ENCODE measurements at places on chromosomes 4 and X. TPM values are rescaled to one million over a fixed set of nuclear protein-coding genes. Genes with fewer than 3 reads are reported as not detected.

ARL9 gene
- total RNA-seq: 0.66 TPM

BOD1L1 gene
- total RNA-seq: 34.3 TPM

TMEM35A gene
- 39.2 TPM for total RNA-seq

- no peaks in the 10 kb centered on the region for H3K36me3 ChIP-seq
- DNase-seq: no peak
- H3K4me1 ChIP-seq: no peaks in the 10 kb centered on the region
- no peak overlapping the region for H3K4me3 ChIP-seq
- H3K27me3 ChIP-seq: no peaks in the 10 kb centered on the region
- H3K27ac ChIP-seq: no peak overlapping the region
These were observed 292.3 kb downstream of the SMARCA1 start for GRCh38 chrX:129230850-129231512.

DNA sequence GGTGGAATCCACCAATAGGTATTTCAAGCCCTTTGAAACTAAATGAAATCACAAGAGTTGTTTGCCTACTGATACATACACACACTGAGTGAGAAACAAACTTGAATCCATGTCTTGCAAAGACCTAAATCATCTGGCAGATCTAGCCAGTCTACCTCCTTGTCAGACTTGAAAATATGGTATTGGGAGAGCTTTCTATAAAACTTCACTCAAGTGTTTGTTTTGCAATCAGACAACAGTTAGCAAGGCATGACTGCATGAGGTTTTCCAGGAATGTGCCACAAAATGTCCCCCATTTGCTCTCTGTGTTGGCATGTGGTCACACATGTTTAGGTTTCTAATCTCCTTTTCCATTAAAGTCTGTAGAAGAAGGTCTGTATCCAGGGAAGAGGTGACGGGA lies 52.4 kb downstream of the MAP3K15 start:
- no peaks in the 10 kb centered on the region for H3K27me3 ChIP-seq
- no peak overlapping the region for H3K27ac ChIP-seq
- H3K4me3 ChIP-seq: no peak overlapping the region
- no peaks in the 10 kb centered on the region for H3K36me3 ChIP-seq
- DNase-seq: no peak

- no peak overlapping the region for H3K27ac ChIP-seq
- no peaks in the 10 kb centered on the region for H3K4me1 ChIP-seq
- H3K27me3 ChIP-seq: no peaks in the 10 kb centered on the region
These were observed 965.4 kb upstream of the GRIA3 start for GRCh38 chrX:122218666-122219065.

DNA sequence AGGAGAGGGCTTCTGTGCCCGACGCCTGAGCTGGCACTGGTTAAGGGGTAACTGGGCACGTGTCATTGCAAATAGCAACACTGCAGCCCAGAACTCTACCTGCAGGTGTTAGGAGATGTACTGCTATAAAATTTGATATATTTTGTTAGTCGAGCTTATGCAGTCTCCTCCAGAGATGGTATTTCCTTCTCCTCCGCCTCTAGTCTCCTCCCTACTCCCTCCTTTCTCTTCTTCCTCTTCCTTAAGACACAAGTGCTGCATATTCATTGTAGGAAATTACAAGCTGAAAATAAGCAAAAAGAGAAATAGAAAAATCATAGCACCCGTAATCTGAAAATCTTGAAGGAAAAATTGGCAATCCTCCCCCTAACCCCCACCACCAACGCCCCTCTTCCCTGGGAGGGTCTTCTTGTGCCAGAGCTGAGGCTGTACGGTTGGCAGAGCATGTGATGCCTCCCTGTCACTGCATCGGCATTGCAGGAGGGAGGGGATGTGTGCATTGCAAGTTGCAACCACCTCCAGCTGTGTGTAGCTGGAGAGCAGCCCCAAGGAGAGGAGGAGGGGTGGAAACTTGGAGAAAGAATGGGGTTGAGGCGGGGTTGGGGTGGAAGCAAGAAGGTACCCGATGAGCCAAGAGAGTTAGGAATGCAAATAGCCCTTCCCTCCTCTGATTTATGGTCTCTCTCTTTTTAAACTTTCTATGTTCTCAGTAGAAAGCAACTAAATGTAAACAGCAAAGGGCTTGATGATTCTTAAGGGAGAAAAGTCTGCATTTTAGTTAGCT lies 48.3 kb upstream of the MND1 start:
- peaks cover 6% of the 10 kb centered on the region for H3K36me3 ChIP-seq
- peak overlapping the region; percentile 20 for H3K4me3 ChIP-seq
- peak; percentile 74 for DNase-seq
- H3K4me1 ChIP-seq: peaks cover 42% of the 10 kb centered on the region
- H3K27me3 ChIP-seq: no peaks in the 10 kb centered on the region
- peak overlapping the region; percentile 40 for H3K27ac ChIP-seq

STATH gene
- not detected for total RNA-seq

GRCh38 chr4:25441519-25442117 lies 64.6 kb downstream of the ANAPC4 start:
- H3K27me3 ChIP-seq: no peaks in the 10 kb centered on the region
- no peak overlapping the region for H3K4me3 ChIP-seq
- H3K4me1 ChIP-seq: no peaks in the 10 kb centered on the region

WWC2 gene
- total RNA-seq: 38.8 TPM

CFAP99 gene
- not detected for total RNA-seq

GRCh38 chrX:134571796-134572195 lies 86.5 kb downstream of the PLAC1 start:
- no peaks in the 10 kb centered on the region for H3K36me3 ChIP-seq
- no peak overlapping the region for H3K27ac ChIP-seq
- H3K4me1 ChIP-seq: no peaks in the 10 kb centered on the region
- no peaks in the 10 kb centered on the region for H3K27me3 ChIP-seq
- no peak overlapping the region for H3K4me3 ChIP-seq
- DNase-seq: no peak

PLAC8 gene
- total RNA-seq: 4.2 TPM

DNA sequence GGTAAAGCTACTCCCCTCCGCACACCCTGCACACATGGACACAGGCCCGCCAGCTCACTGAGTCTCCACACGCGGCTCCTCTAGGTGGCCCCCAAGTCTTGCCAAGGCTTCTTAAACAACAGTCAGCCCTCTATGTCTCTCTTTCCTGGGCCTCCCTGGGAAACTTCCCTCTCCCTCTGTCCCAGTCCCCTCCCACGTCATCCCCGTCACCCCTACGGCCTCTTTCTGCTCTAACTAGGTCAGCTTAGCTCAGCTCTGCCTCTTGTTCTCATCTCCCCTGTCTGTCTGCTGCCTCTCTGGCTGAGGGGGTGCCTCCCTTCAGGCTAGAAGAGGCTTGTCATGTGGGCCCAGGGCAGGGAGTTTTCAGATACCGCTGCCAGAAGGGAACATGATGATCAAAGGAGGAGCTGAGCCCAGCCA lies 38.8 kb downstream of the SEPTIN6 start:
- peaks cover 4% of the 10 kb centered on the region for H3K4me1 ChIP-seq
- peaks cover 10% of the 10 kb centered on the region for H3K36me3 ChIP-seq
- no peak overlapping the region for H3K4me3 ChIP-seq
- H3K27ac ChIP-seq: peak overlapping the region; percentile 66

DNA sequence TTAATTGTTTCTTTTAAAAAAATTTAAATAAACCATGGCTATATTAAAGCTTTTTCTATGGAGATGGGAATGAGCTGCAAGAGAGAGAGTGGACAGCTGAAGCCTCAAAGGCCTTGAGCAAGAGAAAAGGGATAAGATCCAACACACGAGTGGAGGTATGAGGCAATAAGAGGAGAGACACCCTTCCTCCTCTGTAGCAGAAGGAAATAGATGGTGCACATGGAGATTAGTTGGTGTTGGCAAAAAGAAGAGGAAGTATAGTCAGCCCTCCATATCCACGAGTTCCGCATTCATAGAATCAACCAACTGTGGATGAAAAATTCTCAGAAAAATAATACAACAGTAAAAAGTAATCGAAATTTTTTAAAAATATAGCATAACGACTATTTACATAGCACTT lies 3.2 kb downstream of the CXorf38 start:
- peak overlapping the region; percentile 69 for H3K27ac ChIP-seq
- H3K4me1 ChIP-seq: peaks cover 54% of the 10 kb centered on the region
- H3K27me3 ChIP-seq: no peaks in the 10 kb centered on the region
- no peaks in the 10 kb centered on the region for H3K36me3 ChIP-seq

DNA sequence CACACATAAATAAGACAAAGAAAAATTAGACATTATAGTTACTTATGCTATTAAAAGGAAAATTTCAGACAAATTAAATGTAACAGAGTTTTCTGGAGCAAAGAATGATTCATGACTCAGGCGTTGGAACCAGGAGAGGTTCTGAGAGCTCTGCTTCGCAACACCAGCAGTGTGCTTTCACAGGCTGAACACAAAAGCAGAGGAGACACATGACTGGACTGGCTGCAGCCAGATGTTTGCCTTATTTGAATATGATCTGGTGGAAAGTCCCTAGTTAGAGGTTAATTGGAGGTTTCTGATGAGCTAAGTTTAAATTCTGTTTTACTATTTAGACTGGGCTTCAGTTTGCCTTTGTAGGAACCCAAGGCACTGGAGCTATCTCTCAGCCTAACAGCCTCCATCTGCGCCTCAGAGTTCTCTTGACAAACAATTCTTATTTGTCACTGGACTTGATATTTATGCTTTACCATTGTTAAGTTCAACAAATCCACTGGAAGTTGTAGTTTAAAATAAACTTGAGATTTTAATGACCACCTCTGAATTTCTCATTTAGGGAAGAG lies 16.2 kb downstream of the BOD1L1 start:
- no peak overlapping the region for H3K27ac ChIP-seq
- no peak for DNase-seq
- H3K4me3 ChIP-seq: no peak overlapping the region
- H3K36me3 ChIP-seq: peaks cover 47% of the 10 kb centered on the region
- peaks cover 26% of the 10 kb centered on the region for H3K4me1 ChIP-seq

GRCh38 chr4:184810720-184811119 lies 15.0 kb downstream of the ACSL1 start:
- no peak overlapping the region for H3K27ac ChIP-seq
- H3K4me3 ChIP-seq: no peak overlapping the region
- no peaks in the 10 kb centered on the region for H3K4me1 ChIP-seq
- DNase-seq: no peak
- no peaks in the 10 kb centered on the region for H3K36me3 ChIP-seq

DNA sequence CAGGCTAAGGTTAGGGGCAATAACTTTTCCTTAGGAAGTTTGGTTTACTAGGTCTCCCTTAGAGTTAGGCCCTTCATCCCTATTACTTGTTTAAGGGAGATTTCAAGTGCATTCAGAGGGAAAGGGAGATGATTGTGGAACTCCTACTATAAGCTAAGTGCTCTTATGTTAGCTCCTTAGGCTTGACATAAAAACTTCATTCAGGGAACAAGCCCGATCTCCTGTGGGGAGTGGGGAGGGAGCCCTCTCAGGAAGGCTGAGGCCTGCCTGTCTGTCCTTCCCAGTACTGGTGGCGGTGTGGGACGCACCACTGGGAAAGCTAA lies 8.0 kb downstream of the KLF3 start:
- peaks cover 99% of the 10 kb centered on the region for H3K4me1 ChIP-seq
- no peak overlapping the region for H3K4me3 ChIP-seq
- no peak for DNase-seq
- no peaks in the 10 kb centered on the region for H3K36me3 ChIP-seq

EXOSC9 gene
- total RNA-seq: 16.2 TPM

- no peak overlapping the region for H3K27ac ChIP-seq
- no peaks in the 10 kb centered on the region for H3K27me3 ChIP-seq
- no peak overlapping the region for H3K4me3 ChIP-seq
- no peaks in the 10 kb centered on the region for H3K36me3 ChIP-seq
- H3K4me1 ChIP-seq: peaks cover 14% of the 10 kb centered on the region
These were observed 72.3 kb downstream of the SOX3 start for GRCh38 chrX:140432346-140433175.

CLCN4 gene
- 0.95 TPM for total RNA-seq

GRCh38 chr4:123553733-123554637 lies 157.4 kb downstream of the SPRY1 start:
- no peaks in the 10 kb centered on the region for H3K27me3 ChIP-seq
- H3K36me3 ChIP-seq: no peaks in the 10 kb centered on the region
- no peak overlapping the region for H3K4me3 ChIP-seq

DNA sequence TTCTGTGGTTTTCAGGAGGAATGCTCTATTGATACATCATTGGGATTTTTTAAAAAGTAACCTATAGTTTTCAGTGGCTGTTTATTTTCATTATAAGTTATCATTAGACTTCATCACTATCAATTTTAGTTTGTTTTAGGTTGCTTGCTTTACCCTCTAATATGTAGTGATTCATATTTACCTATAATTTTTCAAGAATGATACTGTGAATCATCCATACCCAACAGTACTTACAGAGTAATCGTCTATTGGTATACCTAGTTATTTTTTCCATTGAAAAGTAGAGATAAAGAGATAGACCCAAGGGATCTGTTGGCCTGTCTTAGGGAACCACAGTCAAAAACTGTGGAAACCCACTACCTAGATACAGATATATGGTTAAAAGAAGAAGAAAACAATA lies 83.3 kb downstream of the KLHL34 start:
- no peaks in the 10 kb centered on the region for H3K27me3 ChIP-seq
- H3K36me3 ChIP-seq: no peaks in the 10 kb centered on the region
- DNase-seq: no peak
- no peak overlapping the region for H3K27ac ChIP-seq
- no peak overlapping the region for H3K4me3 ChIP-seq

GRCh38 chr4:38071801-38072431 lies 111.7 kb downstream of the PTTG2 start:
- no peaks in the 10 kb centered on the region for H3K27me3 ChIP-seq
- no peaks in the 10 kb centered on the region for H3K4me1 ChIP-seq
- H3K4me3 ChIP-seq: no peak overlapping the region
- H3K36me3 ChIP-seq: no peaks in the 10 kb centered on the region

FAM184B gene
- total RNA-seq: not detected

DNA sequence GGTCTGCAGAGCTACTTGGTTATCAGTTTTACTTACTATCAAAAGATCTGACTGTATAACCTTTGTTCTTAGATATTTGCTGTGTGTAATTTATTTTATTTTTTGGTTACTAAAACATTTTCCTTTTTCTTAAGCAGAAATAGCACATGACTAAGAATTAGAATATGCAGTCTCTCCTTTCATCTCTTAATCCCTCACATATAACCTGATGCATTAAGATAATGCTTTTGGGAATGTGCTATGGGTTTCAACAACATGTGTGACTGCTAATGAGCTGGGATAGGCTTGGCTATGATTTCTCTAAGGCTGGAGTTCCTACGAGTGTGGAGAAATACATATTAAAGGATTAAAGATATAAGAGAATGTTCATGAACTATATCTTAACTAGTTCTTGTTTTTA lies 41.5 kb downstream of the SHROOM3 start:
- no peak for DNase-seq
- H3K27me3 ChIP-seq: no peaks in the 10 kb centered on the region
